ENCODE measurements at places on chromosomes 16 and 17.

- no peak for DNase-seq
Measured at GRCh38 chr17:7137171-7137943, 22.7 kb upstream of the ASGR2 start.

- no peak for DNase-seq
Measured at GRCh38 chr17:77054936-77055335, 85.8 kb upstream of the SEC14L1 start.

DNA sequence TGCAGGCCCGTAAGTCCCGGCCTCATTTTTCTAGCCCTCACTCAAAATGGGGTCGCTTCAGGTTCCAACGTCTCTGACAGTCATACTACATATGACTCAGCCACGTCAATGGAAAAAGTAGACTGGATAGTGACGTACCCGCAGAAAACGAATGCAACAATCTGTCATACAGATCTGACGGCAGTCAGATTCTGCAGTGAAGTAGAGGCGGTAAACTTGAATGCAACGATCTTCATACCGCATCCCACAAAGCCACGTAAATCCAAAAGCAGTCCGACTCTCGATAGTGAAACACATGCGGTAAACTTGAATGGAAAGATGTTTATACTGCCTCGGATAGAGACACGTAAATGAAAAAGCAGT is 38.4 kb upstream of the ARL4D start:
- DNase-seq = peak; percentile 63

- no peak for DNase-seq
Measured at GRCh38 chr16:24525970-24526559, 13.3 kb upstream of the RBBP6 start.

DNA sequence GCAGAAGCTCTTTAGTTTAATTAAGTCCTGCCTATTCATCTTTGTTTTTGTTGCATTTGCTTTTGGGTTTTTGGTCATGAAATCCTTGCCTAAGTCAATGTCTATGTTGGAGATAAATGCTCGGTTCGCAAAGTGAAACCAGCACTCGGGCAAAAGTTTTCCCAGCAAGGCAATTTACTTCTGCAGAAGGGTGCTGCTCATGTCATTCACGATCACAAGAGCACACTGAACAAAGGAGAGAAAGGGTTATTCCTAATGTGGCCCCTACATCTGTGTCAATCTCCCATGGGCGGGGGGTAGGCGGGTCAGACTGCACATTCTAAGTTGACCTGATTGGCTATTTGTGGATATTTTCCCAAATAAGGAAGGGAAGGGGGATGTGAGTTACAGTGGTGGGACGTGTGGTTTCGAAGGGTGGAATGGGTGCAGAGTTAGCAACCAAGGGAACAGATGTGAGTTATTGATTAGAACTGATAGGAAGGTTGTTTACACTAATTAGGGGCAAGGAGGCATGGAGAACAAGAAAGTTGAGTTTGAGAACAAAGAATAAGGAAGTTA is 23.0 kb downstream of the ATF7IP2 start:
- no peak for DNase-seq
